ENCODE measurements at places on chromosomes 6 and 20.
A peak's percentile ranks its signal among the peaks of the same experiment; 100 is the strongest.

GRCh38 chr6:30207619-30208295 is 5.4 kb downstream of the TRIM26 start:
- DNase-seq = peak; percentile 28

DNA sequence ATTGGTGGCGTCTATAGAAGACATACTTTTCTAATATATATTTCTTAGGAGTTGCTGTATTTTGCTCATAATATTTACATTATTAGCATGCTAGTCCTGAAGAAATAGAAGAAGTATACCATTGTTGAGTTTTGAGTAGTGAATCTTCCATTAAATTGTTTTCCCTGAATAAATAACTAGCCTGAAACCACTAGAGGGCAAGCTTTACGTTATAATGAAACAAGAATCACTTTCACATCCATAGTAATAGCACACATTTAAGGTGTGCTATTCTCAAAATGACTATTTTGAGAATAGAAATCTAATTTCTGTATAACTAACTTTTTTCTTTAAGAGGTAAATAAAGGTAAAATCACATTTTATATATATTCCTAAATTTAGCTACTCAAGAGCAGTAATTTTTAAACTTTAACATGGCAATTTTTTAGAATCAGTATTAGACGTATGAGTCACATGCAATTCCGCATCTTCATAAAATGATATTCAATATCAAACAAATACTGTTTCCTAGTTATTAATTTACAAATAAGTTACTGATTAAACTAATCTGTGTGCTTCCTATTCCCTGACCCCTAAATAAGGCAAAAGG is 213.2 kb upstream of the MANEA start:
- DNase-seq = peak; percentile 15

DNA sequence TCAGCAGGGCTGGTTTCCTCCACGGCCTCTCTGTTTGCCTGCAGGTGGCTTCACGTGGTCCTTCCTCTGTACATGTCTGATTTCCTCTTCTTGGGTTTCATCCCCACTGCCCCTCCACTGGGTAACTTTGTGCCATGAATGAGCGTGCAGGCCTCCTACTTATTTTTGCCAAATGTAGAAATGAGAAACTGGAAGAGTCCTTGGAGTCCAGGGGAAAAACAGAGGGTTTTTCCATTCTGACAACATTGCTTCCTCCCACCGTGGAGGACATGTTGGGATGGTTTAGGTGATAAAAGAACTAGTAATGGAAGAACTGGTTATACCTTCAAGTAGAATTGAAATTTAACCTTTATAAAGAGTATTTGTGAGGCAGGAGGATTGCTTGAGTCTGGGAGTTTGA is 699.5 kb downstream of the QKI start:
- DNase-seq = no peak

DNA sequence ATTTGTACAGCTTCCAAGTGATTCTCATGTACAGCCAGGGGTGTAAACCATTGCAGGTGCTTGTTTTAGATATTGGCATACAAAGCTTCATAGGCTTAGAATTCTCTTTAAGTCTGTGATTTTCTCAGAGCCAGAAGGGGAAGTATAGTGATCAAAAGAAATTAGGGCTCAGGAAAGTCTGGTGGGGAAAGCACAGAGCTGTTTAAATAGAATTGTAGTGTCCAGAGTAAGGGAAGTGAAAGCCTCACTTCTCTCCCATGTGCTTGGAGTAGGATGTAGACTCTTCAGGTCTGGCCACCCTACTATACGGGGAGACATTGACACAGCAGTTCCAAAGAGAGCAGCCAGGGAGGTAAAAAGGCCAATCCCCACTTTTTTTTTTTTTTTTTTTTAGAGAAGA is 10.4 kb downstream of the GCNT2 start:
- DNase-seq = no peak

- DNase-seq = no peak
These were observed 17.9 kb upstream of the TENT5A start for GRCh38 chr6:81770381-81770780.

DNA sequence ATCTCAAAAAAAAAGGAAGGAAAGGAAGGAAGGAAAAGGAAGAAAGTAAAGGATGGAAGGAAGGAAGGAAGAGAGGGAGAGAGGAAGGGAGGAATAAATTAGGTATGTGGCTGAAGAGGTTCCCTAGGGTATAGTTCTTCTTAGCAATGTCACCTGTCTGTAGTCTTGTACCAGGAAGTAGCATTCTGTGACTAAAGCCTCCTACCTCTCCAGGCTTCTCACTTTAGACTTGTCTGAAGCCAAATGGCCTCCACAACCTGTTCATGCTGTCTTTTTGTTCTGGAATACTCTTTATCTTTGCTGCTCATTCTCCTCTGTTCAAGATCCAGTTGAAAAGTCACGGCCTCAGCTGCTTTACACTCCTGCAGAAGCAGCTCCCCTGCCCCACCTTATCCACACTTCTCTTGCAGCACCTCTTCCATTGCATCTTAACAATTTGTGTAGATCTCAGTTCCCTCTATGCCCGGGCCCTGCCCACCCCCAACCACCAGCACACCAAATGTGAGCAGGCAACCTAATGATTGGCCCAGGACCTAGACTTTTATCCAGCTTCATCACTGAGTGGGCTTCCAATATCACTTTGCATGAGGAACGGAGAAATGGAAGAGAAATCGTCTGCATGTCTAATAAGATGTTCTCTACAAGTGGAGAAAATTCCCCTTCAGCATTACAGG is 19.1 kb downstream of the GCNT2 start:
- DNase-seq = no peak

GRCh38 chr20:59832406-59833363 is 100.8 kb downstream of the SYCP2 start:
- no peak for DNase-seq

DNA sequence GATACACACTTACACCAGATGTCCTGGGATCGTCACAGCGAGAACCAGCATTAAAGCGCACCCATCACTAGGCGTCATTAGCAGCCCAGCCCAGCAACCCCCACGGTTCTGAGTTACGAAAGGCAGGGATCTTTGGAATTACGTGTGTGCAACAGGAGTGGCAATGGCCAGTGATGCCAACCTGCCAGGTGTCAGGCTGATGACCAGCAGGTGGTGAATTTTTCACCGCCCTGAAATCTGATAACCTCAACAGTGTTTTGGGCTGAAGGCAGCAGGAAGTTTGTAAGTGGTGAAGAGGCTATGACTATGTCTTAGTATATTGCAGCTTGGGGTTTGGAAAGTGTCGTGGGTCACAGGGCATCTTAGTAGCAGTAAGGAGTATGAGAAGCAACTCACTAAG is 166.1 kb downstream of the TMEM242 start:
- DNase-seq = no peak

DNA sequence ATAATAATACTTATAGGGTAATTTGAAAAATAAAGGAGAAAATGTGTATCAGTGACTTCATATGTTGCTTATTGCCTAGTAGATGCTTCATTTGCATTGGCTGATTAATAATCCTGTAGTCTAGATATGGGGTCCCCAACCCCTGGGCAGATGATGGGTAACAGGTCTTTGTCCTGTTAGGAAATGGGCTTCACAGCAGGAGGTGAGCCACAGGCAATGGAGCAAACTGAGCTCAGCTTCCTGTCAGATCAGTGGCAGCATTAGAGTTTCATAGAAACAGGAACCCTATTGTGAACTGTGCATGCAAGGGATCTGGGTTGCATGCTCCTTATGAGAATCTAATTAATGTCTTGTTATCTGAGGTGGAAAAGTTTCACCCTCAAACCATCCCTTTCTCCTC is 1049.5 kb upstream of the EPHA7 start:
- DNase-seq = no peak

DNA sequence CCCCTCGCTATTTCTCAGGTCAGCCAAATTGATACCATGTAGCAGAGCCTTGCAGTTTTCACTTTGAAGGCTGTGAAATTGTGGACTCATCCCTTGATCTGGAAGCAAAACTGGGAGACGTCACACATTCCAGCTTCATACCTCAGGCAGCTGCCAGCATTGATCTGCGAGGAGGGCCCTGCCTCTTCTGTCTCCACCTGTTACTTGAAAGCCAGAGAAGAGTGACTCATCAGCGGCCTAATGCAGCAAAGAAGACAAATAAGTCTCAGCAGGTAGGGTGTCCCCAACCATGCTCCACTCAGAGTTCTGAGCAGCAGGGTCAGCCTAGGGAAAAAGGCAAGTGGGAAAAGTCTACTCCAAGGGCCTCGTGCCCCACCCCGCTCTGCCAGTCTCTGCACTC is 69.4 kb upstream of the BMP2 start:
- DNase-seq = no peak

- DNase-seq = no peak
These were observed 109.7 kb downstream of the LRFN2 start for GRCh38 chr6:40477246-40478126.

GRCh38 chr6:21611485-21611884 is 17.9 kb downstream of the SOX4 start:
- no peak for DNase-seq

DNA sequence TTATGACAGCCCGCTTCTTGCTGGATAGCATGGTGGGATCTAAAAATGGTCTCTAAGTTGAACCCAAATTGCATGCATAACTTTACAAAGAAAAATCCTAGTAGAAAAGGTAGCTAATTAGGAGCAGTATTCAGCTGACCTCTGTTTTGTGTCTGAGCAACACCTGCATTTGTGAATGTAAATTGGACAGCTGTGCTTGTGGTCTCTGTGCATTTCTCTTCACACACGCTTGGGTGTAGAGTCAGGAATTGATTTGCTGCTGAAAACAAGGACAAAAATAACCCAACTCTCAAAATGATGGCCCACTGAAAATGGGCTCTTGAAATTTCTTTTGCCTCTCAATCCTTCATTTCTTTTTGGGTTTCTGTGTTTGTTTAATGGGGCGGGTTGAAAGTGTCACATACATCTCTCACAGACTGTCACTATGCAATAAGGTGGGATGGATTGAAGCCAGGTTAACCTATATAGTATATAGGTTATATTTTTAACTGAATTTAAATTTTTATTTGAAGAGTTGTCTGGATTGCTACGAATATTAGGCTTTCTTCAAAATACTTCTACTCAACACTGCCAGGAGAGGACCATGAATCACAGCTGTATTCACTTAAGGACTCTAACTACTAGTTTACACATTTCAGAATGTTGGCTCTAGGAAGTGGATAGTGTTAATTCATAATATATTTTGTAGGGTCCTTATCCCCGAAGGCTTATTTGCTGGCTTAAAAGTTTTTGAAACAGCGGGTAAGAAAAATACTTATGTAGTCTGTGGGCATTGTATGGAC is 46.5 kb downstream of the SOBP start:
- no peak for DNase-seq

- DNase-seq = peak; percentile 68
These were observed 296.2 kb upstream of the MARCKS start for GRCh38 chr6:113560908-113561307.

- no peak for DNase-seq
These were observed 1010.8 kb upstream of the EYS start for GRCh38 chr6:66717801-66718200.

GRCh38 chr6:14063756-14064155 is 53.8 kb upstream of the CD83 start:
- no peak for DNase-seq

GRCh38 chr6:26398555-26398954 is 3.5 kb upstream of the BTN3A1 start:
- DNase-seq = no peak

- no peak for DNase-seq
These were observed 36.9 kb upstream of the SUMO4 start for GRCh38 chr6:149363154-149363553.

DNA sequence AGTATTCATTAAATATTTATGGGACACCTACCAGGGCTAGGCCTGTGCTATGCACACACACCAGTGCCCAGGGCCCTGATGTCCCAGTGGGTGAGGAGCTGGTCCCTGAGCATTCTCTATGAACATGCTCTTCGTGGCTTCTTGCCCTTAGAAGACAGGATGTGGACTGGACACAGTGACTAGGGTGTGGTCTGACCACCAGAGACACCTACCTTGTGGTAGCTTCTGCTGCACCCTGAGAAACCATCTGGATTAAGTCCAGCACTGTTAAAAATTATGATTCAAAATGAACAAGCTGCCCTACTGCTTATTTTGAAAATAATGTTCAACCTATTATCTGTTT is 112.9 kb upstream of the RPS6KA2 start:
- no peak for DNase-seq

- no peak for DNase-seq
These were observed 19.1 kb upstream of the FBXO9 start for GRCh38 chr6:53045891-53046673.

DNA sequence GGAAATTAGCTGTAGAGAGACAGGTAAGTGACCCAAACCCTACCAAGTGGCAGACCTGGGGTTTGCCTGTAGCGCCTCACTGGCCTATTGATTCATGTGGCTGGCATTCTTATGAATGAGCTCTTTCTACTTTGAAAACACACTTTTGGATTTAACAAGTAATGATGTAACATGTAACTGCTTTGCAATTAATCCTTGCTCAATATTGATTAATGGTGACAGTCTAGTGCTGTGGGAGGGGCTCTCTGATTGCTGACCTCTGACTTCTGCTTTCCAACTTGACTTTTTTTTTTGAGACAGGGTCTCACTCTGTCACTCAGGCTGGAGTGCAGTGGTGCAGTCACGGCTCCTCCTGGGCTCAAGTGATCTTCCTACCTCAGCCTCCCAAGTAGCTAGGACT is 82.7 kb downstream of the TIAM2 start:
- DNase-seq = no peak

DNA sequence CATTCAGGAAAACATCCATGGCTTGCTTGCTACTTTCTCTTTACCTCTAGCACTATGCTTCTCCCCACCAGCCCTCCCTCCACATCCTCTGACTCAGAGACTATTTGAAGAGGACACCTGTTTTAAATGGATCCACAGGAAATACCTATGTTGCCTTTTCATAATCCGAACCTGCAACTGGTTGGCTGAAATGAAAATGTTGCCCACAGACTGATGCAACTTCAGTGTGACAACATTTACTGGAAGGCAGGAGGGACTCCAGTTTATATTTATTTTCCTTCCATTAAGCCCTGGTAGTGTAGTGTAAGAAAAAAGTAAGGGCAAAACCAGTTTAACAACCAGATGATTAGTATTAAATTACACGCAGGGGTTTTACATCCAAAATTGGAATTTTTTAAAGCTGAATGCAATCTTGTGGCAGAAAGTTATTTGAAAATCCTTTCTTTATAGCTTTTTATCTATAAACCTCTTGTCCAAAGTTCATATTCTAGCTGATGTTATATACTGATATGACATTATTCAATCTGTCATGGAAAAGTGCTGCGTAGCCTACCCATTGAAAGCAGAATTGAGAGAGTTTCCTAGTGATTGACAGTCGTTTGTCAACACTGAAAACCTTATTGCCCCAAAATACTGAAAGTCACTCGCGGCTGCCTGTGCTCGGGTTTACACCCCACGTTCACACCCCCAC is 881 bp upstream of the AIG1 start:
- DNase-seq = peak; percentile 61

DNA sequence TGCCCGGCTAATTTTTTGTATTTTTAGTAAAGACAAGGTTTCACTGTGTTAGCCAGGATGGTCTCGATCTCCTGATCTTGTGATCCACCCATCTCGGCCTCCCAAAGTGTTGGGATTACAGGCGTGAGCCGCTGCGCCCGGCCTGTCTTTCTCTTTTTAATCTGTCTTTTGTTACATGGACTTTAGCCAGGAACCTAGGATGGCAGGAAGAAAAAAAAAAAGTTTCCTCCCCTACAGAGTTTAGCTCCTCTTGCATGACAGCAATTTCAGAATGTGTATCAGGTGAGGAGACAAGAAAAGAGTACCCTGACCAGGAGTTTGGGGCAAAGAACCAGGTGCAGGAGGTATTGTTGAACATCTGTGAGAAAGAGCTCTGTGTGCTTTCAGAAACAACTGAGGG is 21.4 kb upstream of the TXLNB start:
- no peak for DNase-seq

- peak; percentile 94 for DNase-seq
These were observed 39.3 kb downstream of the GTF2H5 start for GRCh38 chr6:158207422-158207788.
